ENCODE measurements at places on chromosomes 2 and 18.

- no peak for DNase-seq
These were observed 39.6 kb downstream of the FAM171B start for GRCh38 chr2:186733414-186733813.

GRCh38 chr2:145043399-145043834, 523.5 kb upstream of the ZEB2 start:
- no peak for DNase-seq

GRCh38 chr2:61688369-61689334, 150.5 kb upstream of the XPO1 start:
- DNase-seq, result no peak

DNA sequence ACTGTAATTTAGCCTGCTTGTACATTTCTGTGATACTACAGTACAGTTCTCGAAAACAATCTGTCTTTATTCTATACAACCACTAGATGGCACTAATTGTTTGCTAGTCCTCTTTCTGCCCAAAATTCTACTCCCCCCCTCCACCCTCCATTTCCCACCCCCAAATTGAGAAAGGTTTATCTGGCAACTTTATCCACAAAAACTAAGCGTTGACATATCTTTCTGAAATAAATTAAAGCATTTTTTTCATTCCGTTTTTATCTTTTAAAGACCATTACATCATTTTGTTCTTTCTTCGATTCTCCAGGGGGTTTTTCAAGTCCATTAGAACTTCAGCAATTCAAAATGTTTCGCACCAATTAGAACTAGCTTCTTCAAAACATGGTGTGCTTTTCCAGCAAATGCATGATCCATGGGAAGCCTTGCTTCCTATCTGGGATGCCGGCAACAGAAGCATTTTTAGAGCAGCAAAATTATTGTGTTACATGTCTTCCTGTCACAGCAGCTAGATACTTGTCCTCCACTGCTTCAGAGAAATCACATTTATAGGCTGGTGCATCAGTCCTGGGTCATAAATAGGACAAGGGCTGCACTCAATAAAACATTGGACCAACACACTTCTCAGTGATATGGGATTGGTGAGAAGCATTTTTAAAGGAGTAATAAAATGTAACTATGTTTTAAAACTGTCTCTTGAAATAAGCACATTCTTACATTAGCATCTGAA, 241.3 kb downstream of the PAX3 start:
- DNase-seq, result no peak

GRCh38 chr2:56522605-56523089, 338.9 kb downstream of the CCDC85A start:
- DNase-seq, result peak; percentile 69

DNA sequence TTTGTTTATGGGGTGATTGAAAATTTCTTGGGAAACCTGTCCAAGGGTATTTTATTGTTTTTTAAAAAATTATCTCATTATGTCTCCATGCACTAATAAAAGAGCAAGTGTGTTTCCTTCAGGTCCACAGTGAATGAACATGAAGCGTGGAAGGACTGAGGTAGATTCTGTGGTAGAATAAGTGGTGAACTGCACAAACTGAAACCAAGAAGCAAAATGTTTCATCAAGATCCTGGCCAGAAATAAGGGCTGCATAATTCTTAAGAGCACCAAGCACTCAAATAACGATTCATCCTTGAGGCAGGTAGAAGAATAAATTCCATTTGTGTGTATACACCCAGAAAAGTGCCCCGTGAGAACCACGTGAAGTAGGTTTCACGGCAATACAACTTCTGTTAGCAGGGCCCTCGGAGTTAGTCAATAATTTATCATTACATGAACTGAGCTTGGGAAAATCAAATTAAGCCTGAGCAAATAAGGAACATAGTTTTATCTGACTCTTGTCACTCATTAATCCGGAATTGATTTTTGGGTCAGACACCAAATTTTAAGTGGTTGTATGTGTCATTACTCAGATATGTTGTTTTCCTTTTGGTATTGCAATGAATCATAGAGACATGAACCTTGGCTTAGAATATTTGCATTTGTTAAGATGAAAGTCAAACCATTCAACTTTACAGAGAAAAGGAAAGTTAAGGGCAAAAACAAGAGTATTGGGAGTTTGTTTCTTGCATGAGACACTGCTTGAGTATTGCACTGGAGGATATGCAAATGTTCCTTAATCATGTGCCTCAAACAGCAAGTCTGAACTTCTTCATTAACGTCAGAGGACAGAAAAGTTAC, 472.6 kb upstream of the NETO1 start:
- DNase-seq, result no peak

DNA sequence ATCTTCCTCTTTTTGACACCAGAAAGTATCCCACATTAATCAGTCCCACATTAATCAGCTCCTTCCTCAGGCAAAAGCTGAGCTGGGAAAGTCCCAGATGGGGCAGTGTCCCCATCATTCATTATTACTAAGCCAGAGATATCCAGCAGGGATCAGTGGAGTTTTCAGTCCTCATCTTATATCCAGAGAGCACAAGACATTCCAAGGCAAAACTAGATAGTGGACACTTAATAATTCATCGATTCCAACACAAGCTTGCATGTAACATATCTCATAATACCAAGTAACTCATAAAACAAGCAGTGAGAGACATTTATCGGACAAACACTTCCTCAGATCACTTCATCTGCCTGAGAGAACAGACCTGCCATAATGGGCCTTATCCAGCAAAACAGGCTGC, 53.1 kb downstream of the MCFD2 start:
- no peak for DNase-seq

DNA sequence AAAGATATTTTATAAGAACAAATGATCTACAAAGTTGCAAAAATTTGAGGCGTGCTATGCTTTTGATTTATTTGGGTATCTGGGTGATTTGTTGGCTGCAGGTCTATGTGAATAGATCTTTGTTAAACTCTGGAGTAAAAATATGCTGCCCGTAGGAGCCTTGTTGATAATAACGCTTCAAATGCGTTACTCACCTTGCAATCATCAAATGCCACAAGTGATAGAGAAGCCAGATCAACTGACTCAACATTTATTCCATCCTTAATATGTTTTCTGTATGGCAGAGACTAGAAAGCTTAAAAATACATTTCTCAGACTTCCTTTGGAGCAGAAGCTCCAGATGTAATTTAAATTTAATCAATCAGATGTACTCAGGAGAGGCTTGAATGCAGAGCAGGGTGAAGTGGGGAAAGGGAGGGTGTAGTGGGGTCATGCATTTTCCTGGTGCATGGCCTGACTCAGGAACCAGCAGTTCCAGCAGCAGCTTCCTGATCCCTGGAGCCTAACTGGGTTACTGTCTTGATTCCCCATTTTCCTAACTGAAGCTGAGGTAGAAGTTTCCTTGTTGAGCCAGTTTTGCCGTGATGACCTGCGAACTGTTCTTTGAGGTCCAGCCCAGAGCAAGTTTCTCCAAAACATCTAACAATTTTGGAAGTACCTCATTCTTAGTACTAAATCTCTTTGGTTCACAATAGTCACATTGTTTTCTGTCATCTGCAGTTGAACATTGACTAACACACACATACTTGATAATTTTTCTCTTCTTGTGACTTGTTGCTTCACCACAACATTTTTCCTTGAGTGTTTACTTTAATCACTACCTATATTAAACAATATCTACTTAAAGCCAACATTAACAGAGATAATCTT, 284.7 kb upstream of the CWC22 start:
- DNase-seq, result no peak

DNA sequence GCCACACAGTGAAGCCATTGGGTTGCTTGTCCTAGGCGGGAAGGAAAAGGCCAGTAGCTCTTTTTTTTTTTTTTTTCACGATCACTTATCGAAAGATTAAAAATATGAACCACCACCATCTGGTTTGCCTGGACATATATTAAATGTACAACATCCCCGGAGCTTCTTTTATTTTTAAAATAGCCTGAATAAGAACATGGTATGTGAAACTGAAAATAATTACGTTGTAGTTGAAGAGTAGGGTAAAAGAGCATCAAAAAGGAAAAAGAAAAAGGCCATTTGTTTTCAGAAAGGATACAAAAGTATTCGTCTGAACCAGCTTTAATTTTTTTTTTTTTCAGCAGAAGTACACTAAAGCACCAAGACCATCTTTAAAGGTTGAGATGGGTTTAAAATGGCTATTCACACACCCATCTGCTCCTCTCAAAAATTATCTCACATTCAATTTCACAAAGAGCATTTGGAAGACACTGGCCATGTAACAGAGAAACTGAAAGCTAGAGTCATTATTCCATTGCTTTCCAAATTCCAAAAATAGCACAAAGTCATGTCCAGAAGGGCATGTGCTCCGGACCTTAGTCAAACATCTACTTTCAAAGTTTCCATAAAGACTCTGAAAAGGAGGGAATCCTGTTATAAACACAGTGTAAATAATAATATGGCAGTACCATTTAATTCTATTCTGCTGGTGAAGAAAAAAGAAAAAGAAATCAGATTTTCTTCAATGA, 82.9 kb downstream of the SCN3A start:
- DNase-seq, result no peak

- no peak for DNase-seq
These were observed 272.5 kb downstream of the DSEL start for GRCh38 chr18:67243799-67244587.

- DNase-seq, result peak; percentile 91
These were observed 32.9 kb upstream of the INHBB start for GRCh38 chr2:120312860-120313694.

DNA sequence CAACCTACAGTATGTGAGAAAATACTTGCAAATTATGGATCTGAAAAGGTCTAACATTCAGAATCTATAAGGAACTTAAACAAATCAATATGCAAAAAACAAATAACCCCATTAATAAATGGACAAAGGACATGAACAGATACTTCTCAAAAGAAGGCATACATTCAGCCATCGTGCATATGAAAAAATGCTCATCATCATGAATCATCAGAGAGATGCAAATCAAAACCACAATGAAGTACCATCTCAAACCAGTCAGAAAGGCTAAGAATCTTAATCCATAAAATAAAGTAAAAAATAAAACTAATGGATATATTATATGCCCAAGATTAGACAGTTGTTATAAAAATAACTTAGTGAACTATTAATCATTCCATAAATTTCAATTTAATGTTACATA, 154.0 kb downstream of the CALCRL start:
- DNase-seq, result no peak

DNA sequence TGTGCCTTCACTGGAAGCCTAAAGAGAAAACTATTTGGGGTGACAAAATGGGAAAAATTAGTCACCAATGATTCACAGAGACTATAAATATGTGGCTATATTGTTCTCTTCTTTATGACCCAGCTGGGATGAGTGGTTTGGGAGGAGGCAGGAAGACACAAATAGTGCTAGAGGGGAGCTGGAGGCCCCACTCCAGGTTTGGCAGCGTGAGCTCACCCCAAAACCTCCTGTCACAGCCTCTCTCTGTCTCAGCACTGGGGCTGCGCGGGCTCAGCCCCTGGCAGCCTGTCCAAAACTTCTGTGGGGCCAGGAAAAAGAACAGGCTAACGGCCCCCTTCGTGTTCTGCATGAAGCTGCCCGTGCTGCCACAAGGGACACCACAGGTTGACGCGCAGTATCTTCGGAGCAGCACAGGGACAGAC, 73.2 kb upstream of the LCLAT1 start:
- no peak for DNase-seq

Measured in femur (tissue), 1 donor.